ENCODE measurements at places on chromosomes 5 and 9.
A peak's percentile ranks its signal among the peaks of the same experiment; 100 is the strongest.

GRCh38 chr5:96493219-96493790 is 60.3 kb upstream of the PCSK1 start:
- no peak for DNase-seq

DNA sequence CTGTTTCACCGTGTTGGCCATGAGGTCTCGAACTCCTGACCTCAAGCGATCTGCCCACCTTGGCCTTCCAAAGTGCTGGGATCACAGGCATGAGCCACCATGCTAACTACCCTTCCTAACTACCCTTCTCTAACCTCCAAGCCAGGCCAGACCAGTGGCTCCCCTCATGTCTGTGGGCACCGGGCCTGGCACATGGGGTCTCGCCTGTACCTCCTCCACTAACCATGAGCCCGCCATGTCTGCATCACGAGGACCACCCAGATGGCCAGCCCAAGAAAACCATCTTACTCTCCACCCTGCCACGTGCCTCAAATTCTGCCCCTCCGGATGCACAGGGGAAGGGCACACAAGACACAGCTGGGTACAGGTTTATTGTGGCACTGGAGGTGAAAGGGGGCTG is 9.6 kb upstream of the DBN1 start:
- DNase-seq, result no peak

- DNase-seq, result no peak
These were observed 5.1 kb downstream of the POLR3G start for GRCh38 chr5:90479611-90480385.

GRCh38 chr9:125513668-125514413 is 193.2 kb downstream of the MAPKAP1 start:
- DNase-seq, result peak; percentile 7

DNA sequence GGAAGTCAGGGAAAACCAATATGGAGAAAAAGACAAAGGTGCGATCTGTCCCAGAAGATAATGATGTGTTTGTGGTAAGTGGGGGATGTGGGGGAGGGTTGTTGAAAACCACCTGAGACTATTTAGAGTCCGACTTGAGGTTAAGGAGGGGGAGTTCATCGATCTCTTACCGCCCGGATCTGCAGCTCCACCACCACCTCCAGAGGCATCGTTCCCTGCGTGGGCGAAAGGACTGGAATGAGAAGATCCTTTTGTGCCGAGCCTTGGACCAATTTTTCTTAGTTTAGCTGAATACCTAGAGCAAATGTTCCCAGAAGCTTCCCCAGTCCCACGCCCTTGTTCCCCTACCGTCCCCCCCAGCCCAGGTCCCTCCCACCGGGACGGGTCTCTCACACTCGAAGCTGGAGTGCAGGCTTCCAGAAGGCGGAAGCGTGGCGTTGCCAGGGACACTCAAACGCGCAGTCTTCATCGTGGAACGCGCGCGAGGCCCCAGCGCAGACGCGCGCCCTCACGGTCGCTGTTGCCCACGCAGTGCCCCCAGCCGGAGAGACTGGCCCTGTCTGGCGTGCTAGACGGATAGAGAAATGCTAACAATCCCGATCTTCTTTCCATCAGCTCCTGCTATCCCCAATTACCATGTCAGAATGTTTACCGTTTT is at the start of gene SPATA6L:
SPATA6L (minus strand) TSS at position 439 of the 658 bp plus-strand sequence; CDS start at position 209, 230 bp downstream.
- DNase-seq, result no peak

DNA sequence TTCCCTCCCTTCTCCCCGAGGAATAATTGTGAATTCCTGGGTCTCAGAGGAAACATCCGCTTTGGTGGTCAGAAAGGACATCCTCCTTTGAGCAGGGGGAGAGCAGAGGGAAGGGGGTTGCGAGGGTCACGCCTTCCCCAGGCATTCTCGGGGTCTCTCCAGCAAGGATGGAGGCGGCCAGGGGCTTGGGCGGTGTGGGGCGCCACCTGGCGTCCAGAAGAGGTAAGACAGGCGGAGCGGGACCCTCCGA is 129.1 kb downstream of the KCNIP1 start:
- peak; percentile 20 for DNase-seq

- peak; percentile 68 for DNase-seq
These were observed 8.3 kb upstream of the TBC1D2 start for GRCh38 chr9:98263482-98264357.

GRCh38 chr5:158538506-158539074 is 561.1 kb downstream of the EBF1 start:
- DNase-seq, result no peak

- no peak for DNase-seq
These were observed 73.3 kb downstream of the FGF18 start for GRCh38 chr5:171492781-171493180.

DNA sequence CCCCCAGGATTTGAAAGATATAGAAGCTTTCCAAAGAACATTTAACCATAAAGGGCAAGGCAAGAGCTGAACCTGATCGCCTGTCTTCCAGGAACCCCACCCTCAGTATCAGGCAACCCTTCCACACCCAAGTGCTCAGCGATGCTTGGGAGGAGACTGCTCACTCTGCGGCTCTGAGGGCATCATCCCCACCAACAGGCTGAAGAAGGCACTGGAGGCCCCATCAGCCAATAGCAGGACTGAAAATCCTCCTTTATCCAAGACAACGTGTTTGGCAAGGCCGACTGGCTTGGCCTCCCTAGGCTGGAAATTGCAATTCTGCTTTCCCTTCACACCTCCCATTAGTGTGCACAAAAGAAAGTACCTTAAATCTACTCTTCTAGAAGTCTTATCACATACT is 1.4 kb upstream of the PPP2CA start:
- no peak for DNase-seq

DNA sequence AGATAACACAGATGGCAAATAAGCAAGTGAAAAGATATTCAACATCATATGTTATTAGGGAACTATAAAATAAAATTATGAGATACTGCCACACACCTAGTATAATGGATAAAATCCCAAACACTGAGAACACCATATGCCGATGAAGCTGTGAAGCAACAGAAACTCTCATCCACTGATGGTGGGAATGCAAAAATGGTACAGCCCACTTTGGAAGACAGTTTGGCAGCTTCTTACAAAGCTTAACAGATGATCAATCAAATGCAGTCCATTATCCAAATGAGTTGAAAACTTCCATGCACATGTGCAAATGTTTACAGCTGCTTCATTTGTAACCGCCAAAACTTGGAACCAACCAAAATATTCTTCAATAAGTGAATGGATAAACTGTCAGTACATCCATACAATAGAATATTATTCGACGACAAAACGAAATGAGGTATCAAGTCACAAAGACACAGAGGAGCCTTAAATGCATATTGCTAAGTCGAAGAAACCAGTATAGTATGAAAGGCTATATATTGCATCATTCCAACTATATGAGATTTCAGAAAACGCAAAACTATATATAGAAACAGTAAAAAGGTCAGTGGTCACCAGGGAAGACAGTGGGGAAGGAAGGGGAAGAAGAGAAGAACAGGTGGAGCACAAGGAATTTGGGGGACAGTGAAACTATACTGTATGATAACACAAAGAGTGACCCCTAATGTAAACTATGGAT is 14.9 kb downstream of the PFDN1 start:
- no peak for DNase-seq

- no peak for DNase-seq
These were observed 295.7 kb downstream of the MED10 start for GRCh38 chr5:6082685-6083084.

DNA sequence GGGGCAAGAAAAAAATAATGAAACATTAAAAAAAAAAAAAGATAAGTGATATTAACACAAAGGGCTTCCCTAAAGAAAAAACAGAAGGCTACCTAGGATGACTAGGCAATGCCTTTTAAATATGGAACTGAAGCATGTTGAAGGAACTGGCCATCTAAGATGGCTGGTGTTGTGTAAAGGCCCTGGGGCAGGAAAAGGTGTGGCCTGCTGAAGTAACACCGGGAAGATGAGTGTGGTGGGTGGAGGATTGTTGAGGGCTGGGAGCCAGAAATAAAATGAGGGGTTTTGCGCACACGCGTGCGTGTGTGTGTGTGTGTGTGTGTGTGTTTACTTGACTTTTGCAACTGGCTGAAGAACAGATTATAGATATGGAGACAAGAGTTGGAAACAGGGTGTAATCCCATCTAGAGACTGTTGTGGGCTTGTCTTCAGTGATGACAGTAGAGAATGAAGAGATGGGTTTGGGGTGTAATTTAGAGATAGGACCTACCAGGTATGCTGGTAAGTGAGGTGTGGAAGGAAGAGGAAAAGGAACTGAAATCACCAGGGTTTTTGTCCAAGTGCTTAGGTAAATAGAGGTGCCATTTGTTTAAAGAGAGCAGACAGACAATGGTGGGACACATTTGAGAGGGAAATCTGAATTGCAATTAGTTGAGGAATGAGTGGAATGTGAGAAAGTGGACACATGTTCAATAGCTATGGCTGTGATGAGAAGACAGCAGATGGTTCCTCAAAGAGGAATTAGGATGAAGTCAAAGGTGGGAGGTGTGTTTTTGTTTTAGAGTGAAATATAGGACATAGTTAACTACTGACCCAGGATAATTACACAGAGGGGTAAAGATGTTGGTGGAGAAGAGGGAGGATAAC is 33.9 kb downstream of the RAD23B start:
- no peak for DNase-seq

GRCh38 chr5:150167512-150167850 is 903 bp downstream of the CDX1 start:
- DNase-seq, result no peak

DNA sequence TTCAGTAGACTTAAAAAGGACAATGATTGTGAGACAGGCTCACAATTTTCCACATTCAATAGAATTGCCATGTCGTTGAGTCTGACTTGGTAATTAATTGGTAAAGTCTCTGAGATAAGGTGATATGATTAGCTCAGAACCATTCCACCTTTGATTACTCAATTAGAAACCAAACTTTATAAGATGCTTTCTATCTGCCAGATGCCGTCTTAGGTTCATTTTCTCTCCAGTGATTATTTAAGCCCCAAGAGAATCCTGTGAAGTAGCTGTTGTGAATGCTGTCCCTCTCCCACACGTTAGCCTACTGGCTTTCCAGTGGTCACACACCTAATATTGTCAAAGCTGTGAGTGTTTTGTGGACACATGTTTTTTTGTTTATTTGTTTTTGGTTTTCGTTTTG is 528.9 kb upstream of the ZNF462 start:
- no peak for DNase-seq

DNA sequence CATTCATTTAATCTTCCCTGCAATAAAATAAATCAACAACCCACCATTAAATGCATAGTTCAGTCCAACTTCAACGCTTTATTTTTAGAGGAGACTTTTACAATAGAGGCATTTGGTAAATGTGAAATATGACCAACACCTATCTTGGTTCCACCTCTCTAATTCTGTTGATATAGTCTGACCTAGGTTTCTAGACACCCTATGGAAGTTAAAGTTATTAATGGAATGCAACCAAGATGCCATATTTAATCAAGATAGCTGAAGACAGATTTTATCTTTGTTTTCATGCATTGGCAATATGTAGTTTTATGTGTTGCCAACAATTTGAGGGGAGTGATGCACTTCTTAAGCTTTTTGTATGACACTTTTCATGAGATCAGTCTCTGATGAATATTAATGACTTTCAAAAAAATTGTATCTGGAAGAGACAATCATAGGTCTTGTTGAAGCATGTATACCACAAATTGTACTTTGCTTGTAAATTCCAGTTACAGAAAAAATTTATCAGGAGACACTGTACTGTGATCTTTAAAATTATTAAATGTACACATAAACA is 101.7 kb upstream of the IFNK start:
- DNase-seq, result no peak

- no peak for DNase-seq
These were observed 20.2 kb downstream of the FAXDC2 start for GRCh38 chr5:154830219-154830595.

DNA sequence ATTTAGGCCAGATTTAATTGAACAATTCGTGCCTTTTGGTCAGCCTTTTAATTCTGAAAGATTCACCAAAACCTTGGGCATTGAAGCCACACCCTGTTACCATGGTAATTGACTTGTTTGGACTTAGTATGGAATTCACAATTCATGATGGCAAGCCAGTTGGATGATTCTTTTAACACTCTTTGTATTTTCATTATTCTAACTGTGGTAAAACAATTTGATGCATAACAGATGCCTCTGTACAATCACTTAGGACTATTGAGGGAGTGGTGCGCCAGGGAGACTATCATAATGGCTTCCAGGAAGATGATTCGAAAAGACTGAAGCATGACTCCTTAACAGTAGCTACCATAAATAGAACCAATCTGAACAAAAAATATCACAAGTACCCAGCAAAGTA is 381.1 kb upstream of the ADAMTS16 start:
- no peak for DNase-seq

- no peak for DNase-seq
These were observed 847.7 kb downstream of the MAT2B start for GRCh38 chr5:164353155-164353554.

DNA sequence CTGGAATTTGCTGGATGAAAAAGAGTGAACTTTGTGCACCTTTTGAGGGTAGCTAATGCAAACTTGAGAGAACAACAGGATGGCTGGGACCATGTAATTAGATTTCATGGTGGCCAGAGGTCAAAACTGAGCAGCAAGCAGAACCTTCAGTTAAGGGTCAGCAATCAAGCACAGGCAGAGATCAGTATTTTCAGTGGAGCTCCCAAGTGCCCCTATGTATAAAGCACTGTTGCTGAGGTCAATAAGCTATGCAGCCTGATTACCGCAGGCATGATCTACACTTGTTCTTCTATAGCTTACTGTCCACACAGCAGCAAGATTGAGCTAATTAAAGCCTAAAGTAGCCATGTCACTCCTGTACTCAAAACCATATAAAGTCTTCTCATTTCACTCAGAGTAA is 62.1 kb upstream of the TMC1 start:
- DNase-seq, result no peak

DNA sequence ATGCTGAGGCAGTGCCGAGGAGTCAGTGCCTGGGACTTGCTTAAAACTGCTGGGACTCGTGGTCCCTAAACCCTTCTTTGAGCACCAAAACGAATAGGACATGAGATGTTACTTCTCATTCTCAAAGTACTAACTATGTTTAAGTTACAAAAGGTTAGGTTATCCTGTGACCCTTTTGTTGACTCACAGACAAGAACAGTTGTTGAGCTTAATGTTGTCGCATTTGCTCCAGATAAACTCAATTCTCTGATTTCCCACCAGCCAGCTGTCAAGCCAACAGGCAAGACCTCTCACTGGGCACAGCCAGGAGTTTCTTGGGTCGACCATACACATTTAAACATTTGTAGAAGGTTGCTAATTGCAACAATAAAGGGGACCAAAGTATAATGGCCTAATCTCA is 249.4 kb downstream of the ADAMTSL1 start:
- no peak for DNase-seq

GRCh38 chr5:141637767-141638419 is 1.1 kb downstream of the RELL2 start:
- DNase-seq, result peak; percentile 43

GRCh38 chr5:142547445-142548380 is 138.2 kb downstream of the FGF1 start:
- DNase-seq, result no peak

- no peak for DNase-seq
These were observed 384.1 kb downstream of the DMRT2 start for GRCh38 chr9:1434052-1434767.

- DNase-seq, result no peak
These were observed 1682.4 kb downstream of the MAT2B start for GRCh38 chr5:165187815-165188214.

GRCh38 chr5:66246608-66247007 is 102.5 kb downstream of the SREK1 start:
- no peak for DNase-seq

Data from stimulated activated CD8-positive, alpha-beta memory T cell treated with anti-CD3 and anti-CD28 coated beads, Interleukin-4, amount 100 ng/mL, for 24 hours (primary cell).